NCI-H2081 (cell line): ENCODE measurements at places on chromosomes 5 and 9.

DNA sequence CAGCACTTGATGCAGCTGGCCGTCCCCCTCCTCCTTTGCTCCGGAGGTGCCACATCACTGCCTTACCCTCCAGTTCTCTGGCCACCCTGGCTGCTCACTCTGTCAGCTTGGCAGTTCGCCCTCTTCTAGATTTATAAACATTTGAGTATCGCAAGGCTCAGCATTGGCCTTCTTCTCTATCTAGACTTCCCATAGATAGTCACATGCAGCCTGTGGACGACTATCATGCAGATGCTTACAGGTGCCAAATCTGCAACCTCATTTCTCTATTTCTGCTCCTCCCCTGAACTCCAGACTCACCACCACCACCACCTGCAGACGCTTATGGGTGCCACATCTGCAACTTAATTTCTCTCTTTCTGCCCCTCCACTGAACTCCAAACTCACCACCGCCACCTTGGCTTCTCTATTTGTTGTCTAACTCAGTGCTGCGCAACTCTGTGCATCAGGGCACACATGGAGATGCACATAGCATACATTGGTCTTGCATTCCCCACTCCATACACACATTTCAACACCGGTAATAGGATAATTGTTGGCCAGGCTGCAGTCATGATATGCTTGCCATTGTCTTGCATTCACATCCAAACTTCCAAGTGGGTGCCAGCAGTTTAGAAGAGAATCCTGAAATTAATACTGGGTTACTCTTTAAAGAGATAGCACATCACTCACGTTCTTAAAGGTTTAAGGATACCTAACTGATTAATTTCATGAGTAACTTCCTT is 1.9 kb upstream of the DAP start:
- DNase-seq, result no peak

- DNase-seq, result no peak
These were observed 8.9 kb downstream of the OTP start for GRCh38 chr5:77629509-77630113.

GRCh38 chr5:27845248-27845647 is 806.9 kb upstream of the CDH9 start:
- DNase-seq, result no peak

GRCh38 chr9:123395276-123395688 is 39.3 kb downstream of the CRB2 start:
- peak; percentile 28 for DNase-seq

GRCh38 chr9:14782286-14783051 is 59.9 kb upstream of the CER1 start:
- no peak for DNase-seq

DNA sequence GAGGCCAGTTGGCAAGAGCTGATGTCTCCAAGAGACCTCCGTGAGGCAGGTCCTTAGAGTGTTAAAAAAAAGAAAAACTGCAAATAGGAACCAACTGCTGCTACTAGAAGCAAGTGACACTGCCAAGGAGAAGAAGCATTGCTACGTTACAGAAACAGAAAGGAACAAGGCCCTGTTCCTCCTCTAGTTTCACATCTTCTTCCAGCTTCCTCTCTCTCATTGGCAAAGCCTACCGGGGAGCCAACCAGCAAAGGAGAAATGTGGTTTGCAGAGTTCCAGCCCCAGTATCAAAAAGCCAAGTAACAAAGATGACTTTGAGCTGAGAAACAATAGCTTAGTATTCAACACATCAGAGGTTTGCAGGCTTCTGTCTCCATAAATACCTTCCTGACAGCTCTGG is 145.9 kb downstream of the PRELID2 start:
- no peak for DNase-seq

DNA sequence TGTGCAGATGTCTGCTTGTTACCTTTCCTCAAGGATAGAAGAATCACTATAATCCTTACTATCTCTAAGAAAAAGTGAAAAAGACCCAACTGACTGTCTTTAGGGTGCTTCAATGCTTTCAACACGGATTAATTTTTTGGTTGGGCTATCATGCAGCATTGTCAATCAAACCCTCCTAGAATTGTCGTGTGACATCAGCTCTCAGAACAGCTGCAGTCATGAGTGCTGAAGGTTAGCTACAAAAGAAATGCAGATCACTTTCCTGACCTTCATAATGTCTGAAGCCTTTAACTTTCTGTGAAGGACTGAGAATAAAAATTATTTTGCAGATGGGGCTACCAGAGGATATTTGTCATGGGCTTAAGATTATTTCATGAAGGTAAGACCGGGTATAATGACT is 107.9 kb upstream of the EFNA5 start:
- no peak for DNase-seq

DNA sequence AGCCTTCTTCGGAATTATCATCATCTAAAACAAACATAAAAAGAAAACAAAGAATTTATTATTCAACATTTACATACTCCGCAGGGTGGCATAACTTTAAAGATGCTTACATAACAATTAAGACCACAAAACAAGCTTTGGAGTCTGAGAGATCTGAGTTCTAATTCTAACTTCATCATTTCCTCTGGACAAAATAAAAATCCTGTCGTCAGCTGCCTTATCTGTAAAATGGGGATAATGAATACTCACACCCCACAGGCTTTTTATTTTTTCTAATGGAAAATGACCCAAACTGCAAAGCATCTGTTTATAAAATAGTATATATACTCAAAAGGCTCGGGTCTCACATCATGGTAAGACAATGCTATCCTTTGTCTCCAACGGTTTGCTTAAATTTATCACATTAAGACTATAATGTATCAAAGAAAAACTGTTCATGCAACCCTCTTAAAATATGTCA is 4.3 kb downstream of the ARRDC3 start:
- DNase-seq, result no peak

DNA sequence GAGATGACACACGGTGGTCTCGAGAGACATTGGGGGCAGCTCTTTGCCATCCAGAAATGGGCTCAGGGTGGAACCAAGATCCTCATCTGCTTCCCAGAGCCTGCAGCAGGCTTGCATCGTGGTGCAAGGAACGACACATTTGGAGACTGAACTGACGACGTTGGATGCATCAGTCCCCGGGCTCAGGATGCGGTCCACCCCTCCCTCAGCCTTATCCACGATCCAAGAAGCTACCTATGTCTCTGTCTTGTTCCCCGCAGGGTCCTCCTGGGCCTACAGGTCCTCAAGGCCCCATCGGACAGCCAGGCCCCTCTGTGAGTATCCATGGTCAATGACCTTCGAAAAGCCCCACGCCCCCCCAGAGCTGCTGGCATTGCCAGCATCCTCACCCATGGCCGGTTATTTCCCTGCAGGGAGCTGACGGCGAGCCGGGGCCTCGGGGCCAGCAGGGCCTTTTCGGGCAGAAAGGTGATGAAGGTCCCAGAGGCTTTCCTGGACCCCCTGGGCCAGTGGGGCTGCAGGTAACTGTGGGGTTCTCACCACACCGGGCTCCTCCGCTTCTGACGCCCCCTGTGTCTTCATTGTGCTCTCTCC is 69.4 kb upstream of the FCN2 start:
- no peak for DNase-seq

GRCh38 chr9:36123515-36123914 is 13.0 kb upstream of the GLIPR2 start:
- no peak for DNase-seq

GRCh38 chr9:82563094-82563493 is 499.8 kb downstream of the RASEF start:
- DNase-seq, result no peak

DNA sequence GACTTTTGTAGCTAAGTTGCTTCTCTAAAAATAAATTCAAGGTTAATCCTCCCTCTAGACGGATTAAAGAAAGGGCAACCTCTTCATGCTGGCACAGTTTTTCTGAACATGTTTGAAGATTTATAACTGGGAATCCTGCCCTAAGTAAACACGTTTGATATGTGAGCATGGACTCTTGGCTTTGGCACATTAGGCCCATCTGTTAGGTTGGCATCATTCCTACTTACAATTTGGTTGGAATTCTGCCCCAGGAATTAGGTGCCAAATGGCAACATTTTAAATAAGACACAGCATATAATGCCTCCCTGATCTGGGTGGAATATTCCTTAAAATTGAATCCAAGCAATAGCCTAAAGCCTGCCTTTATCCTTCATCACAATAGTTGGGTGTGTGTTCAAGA is 372.3 kb upstream of the CDH18 start:
- DNase-seq, result peak; percentile 66

DNA sequence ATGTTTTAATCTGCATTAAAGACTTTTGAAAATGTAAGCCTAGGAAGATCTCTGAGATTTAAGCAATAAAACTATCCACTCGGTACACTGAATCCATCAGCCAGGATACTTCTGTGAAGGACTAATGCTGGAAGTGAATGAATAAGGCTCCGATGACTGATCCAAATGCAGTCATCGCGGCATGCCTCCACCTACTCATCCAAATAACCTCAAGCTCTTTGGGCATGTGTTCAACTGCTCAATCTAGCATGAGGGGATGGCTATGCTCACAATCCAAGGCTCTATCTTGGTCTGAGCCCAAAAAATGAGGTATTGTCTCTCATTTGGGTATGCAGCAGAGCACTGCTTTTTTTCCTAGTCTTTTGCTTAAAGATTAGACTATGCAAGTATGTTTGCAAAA is 19.2 kb downstream of the MARCHF3 start:
- DNase-seq, result no peak

DNA sequence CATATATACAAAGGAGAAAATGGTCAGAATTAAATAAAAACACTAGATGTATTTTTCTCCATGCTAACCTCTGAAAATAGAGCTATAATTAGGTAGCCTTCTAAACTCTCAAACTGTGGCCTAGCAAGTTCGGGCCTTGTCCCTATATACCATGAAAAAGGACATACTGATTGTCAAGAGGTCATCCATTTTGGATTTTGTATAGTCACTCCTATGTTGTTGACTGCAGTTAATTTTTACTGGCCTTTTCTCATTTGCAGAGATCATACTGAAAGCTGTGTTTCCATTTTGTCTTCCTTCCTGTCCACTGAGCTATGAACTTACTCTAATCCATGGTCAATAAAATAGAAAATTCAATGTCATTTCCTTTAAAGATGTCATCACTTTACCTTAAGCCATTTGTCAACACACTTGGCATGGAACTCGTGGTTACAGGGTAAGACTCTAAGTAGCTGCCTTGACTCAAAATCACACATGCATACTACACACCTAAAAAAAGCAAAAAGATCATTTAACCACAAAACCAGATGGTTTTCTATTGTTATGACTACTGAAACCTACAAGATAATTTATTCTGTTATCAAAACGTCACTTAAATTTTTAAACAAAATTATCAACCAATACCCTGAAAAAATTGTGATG is 58.0 kb downstream of the RNF38 start:
- no peak for DNase-seq

DNA sequence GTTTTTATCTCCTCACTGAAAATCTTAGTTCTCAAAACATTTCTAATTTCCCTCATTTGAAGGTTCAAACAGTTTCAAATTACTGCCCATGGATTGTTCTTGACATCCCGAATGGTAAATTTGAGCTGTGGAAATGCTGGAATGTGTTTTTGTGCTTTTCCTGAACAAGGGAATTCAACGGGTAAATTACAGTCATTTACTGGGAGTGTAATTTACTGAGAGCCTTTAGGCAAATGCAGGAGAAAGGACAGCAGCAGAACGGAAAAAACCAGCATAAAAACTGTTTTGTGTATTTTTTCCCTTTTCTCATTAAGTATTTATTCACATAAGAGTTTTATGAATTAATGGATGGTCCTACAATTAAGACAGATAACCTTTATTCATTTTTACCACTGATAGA is 139.2 kb downstream of the PBX3 start:
- DNase-seq, result no peak

DNA sequence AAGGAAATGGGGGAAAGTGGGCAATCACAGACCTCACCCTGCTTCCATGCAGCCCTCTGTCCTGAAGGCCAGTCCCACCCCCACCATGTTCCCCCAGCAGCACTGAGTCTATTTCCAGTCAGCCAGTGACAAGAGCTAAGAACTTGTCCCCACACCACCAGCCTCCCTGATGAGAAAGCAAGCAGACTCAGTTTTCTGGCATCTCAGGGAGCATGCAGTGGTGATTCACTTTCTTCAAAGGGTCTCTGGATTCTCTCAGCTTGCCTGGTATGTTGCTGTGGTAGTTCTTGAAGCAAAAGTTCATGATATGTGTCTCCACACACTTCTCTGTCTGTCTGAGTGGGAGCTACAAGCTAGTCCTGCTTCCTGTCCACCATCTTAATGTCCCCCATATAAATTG is 799.9 kb upstream of the TYRP1 start:
- DNase-seq, result no peak

GRCh38 chr9:84935528-84936117 is 266.1 kb downstream of the NTRK2 start:
- no peak for DNase-seq

GRCh38 chr9:82091100-82091499 is 102.5 kb downstream of the SPATA31D1 start:
- no peak for DNase-seq

- no peak for DNase-seq
These were observed 20.2 kb upstream of the CCDC192 start for GRCh38 chr5:127683008-127683407.

- DNase-seq, result no peak
These were observed 50.0 kb downstream of the TENT4A start for GRCh38 chr5:6763191-6763590.

- no peak for DNase-seq
These were observed 8.5 kb downstream of the CDC42SE2 start for GRCh38 chr5:131272307-131272706.

DNA sequence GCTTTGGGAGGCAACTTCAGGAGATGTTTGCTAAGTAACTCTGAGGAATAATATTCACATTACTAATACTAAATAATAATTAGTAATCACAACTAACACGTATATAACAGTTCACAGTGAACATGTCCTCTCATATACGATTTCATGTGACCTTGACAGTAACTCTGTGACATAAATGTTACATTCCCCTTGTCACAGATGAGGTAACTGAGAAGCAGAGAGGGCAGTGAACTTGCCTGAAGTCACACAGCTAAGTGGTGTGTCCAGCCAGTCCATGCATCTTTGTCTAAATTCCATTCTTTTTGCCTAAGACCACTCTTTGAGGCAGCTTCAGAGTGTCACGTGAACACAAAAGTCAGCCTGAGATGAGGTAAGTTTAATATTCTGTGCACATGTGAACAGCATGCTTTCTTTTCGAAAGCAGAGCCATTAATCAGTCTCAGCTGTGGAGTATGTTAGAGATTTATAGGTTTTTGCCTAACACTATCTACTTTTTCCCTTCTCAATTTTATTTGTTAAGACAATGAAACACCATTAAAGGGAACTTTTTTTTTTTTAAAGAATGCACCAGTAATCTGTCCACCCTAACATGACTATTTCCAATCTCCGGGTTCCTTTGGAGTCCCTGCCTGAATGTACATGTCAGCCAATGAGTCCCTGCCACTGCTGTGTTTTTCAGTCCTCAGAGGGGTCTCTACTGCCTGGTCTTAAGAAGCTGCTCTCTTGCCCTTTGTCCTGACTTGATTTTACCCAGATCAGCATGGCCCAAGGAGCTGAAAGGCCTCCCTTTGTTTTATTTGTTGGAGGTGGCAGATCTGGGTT is 43.5 kb downstream of the SH3PXD2B start:
- no peak for DNase-seq

- no peak for DNase-seq
These were observed 98.9 kb downstream of the MAN2A1 start for GRCh38 chr5:109788596-109788995.

GRCh38 chr5:156641686-156642085 is 208.4 kb upstream of the PPP1R2B start:
- DNase-seq, result no peak
